ENCODE measurements at places on chromosomes 12 and 14.

- peak; percentile 79 for DNase-seq
These were observed 1.8 kb upstream of the MEG3 start for GRCh38 chr14:100824091-100824551.

DNA sequence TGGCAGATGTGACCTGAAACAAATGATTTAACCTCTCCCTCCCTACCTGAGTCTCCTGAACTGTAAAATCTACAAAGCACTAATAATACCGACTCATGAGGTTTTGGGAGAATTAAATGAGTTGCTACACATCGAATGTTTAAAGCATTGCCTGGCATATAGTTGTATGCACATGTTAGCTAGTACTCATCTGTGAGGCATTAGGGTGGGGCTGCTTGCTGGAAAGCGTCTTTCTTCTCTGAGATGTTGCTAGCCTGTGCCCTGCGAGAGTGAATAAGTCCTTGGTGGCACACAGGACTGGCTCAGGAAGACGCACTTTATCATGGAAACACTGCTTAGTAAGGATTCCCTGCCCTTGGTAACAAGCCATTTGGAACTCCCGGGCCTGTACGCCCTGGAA, 6.1 kb downstream of the RAPGEF3 start:
- DNase-seq, result peak; percentile 40

GRCh38 chr12:38669530-38669929, 235.9 kb downstream of the CPNE8 start:
- DNase-seq, result no peak

DNA sequence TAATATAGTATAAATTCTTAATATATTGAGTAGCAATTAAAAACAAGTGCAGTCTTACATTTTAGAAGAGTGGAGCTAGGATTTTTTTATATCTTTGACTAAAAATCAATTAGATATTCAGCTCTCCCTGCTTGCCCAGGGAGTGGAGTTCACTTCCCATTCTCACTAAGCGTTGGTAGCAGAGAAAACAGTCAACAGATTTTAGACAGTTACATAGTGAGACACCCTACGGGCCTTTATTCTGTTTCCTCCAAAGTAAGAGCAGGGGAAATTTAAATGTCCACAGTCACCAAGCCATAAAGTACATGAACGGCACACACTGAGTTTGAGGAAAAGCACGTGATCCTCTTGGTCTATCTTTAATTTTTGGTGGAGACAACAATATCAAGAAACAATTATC, 131.6 kb upstream of the PLEKHG7 start:
- no peak for DNase-seq
